ENCODE measurements at places on chromosomes 6 and 20.

DNA sequence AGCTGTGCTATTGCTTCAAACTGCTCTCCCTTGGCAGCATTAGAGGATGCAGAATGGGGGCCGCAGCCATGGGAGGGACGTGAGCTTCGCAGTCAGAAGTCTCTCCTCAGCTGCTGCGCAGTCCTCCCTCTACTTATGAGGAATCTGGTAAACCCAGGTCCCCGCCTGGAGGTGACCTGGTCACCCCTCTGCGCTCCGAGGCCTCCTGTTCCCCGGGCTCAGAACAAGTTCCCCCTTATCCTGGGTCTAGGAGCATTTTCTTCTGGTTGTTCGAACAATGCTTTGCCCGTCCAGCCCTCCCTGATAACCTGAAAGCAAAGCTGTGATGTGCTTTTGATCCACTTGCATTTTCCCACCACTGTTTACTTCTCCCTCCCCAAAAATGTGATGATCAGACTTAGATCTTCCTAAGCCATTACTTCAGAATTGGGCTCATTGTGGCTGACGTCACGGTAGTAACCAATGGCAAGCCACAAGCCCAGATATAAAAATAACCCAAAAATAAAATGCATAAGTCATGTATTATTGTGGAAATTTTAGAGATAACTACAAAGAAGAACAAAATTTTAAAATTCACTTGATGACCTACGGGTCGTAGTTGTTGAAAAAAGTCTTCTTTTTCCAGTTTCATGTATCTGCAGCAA, 80.7 kb downstream of the SERAC1 start:
- DNase-seq, result no peak

DNA sequence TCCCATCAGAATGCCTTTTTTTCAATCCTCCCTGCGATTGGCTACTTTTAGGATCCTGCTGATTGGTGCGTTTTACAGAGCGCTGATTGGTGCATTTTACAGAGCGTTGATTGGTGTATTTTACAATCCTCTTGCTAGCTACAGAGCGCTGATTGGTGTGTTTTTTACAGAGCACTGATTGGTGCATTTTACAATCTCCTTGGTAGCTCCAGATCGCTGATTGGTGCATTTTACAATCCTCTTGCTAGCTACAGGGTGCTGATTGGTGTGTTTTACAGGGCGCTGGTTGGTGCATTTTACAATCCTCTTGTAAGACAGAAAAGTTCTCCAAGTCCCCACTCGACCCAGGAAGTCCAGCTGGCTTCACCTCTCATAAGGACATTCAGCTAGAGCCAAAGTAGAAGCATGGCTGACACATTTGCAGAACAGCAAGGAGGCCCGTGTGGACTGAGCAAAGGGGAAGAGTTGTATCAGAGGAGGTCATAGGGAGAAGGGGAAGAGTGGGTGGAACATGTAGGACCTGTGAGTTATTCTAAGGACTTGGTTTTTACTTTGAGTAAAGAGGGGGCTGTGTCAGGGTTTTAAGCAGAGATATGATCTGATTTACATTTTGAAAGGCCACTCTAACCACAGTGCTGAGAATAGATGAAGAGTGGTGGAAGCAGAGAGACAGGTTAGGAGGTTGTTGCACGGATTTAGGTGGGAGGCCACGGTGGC, 2.6 kb downstream of the ALDH5A1 start:
- DNase-seq, result no peak

DNA sequence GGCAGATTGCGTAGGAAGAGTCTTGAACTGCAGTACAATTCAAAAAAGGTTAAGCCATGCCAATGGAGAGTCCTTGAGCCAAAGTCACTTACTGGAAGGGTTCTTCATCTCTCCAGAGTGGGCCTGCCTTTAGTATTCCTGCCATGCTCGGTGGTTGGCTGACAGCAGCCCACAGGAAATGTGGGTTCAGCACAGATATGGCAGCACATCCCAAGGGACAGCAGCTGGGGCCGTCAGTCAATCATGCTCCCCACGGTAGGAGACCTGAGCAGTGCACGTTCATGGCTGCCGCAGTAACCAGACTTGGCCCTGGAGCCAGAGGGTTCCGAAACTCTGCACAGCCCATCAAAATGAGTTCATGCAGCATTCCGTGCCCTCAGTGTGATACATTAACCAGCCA, 63.6 kb upstream of the SIRPA start:
- no peak for DNase-seq

DNA sequence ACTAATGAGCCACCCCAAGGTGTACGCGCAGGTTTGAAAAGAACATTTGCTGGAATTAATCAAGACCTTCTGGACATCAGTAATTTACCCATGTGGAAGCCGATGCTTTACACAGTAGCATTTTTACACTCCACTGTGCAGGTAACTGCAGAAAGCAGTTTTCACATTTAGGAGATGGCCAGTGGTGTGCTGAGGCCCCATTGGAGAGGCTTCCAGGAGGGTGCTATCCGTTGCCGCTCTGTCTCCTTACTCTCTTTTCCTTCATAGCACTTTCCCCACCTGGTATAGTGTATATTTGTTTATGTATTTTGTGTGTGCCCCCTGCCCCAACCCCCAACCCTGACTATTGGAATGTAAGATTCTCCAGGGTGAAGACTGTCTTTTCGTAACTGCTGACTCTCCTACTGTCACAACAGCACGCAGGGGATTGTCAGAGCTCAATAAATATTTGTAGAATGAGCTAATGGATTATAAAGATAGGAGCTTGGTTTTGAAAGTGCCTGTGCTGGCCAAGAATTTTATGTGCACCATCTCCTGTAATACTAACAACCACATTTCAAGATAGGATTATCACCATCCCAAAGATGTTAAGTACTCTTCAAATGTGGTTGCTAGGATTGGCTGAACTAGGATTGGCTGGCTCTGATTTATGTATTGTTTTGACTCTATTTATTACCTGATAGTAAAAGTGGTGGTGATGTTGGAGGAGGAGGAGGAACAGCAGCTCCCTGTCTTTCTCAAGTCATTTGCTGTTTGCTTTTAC, 74.0 kb upstream of the GLP1R start:
- no peak for DNase-seq

Data from activated CD8-positive, alpha-beta memory T cell treated with anti-CD3 and anti-CD28 coated beads, Interleukin-2, amount 10 ng/mL, durations not matched to agents 7 days and 5 days (primary cell).